ENCODE measurements at places on chromosomes 11 and 22.
A peak's percentile ranks its signal among the peaks of the same experiment; 100 is the strongest.

DNA sequence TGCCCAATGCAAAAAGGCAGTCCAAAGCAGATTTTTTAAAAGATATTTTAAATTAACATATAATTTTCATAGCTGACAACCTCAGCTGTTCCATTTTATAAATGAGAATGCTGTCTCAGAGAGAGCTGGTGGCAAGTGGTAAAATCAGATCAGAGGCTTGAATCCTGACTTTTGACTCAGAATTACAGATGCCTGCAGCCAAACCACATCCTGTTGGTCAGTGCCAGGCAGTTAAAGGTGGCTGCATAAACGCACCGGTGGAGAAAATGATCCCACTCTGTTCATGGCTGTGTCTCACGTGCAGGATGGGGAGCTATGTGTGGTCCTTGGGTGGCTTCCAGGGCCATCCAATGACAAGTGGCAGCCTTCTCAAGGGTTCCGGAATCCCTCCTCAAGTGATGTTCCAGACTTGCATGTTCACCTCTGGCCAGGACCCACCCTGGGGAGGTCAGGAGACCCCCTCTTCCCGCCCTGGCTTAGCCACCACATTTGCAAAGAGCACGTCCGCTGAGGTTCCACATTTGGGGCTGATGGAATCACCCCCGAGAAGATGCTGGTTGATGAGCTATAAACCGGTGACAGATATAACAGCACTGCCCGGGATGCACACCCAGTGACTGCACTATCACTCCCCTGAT, 155.5 kb downstream of the SHANK2 start:
- DNase-seq, result no peak
- no peak overlapping the region for H3K27ac ChIP-seq
- no peak overlapping the region for H3K4me3 ChIP-seq

- H3K36me3 ChIP-seq, result peaks cover 38% of the 10 kb centered on the region
- H3K4me1 ChIP-seq, result peaks cover 35% of the 10 kb centered on the region
- no peak overlapping the region for H3K4me3 ChIP-seq
- DNase-seq, result no peak
Observed at GRCh38 chr22:21933910-21934309, 18.7 kb downstream of the PPM1F start.

GRCh38 chr11:19849947-19850593, 137.4 kb downstream of the NAV2 start:
- H3K4me3 ChIP-seq, result no peak overlapping the region
- DNase-seq, result no peak
- no peaks in the 10 kb centered on the region for H3K36me3 ChIP-seq
- H3K4me1 ChIP-seq, result no peaks in the 10 kb centered on the region
- no peaks in the 10 kb centered on the region for H3K27me3 ChIP-seq
- no peak overlapping the region for H3K27ac ChIP-seq

DNA sequence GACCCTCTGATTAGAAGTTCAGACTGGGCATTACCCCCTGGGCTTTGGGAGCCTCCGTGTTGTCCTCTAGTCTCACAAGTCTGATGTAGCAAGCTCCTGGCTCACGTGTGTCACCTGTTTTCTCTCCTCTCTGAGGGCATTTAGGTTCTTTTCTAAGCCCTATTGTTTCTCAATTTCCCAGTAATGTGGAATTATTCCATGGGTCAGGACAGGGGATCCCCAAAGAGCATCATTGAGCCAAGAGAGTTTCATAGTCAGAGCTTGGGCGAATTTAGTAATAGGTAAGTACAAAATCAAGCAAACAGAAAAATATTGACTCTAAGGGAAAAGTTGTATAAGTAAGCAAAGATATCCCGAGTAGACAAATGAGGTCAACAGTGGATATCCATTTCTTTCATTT, 57.3 kb downstream of the PPP6R2 start:
- H3K4me3 ChIP-seq, result no peak overlapping the region
- peaks cover 13% of the 10 kb centered on the region for H3K36me3 ChIP-seq
- H3K4me1 ChIP-seq, result peaks cover 23% of the 10 kb centered on the region

DNA sequence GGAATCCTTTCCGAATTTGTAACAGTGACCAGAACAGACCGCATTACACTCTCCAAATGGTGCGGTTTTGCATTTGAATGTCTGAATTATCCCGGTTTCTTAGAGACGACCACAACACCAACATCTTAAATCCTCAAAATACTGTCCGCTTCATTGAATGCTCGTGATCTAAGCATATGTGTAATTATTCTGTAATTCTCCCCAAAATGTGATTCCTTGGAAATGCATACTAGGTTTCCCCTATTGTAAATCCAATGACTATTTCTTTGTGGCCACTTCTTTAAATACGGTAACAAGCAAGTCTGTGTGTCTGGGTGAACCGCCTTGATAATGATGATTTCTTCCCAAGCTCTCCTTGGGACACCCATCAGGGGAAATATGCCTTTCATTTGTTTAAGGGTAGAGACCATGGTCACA, 87.3 kb upstream of the DBX1 start:
- H3K4me3 ChIP-seq, result no peak overlapping the region
- no peak overlapping the region for H3K27ac ChIP-seq
- DNase-seq, result no peak
- no peaks in the 10 kb centered on the region for H3K36me3 ChIP-seq
- no peaks in the 10 kb centered on the region for H3K4me1 ChIP-seq

- no peak overlapping the region for H3K27ac ChIP-seq
- H3K4me1 ChIP-seq, result no peaks in the 10 kb centered on the region
- no peak overlapping the region for H3K4me3 ChIP-seq
- no peaks in the 10 kb centered on the region for H3K36me3 ChIP-seq
- no peaks in the 10 kb centered on the region for H3K27me3 ChIP-seq
Observed at GRCh38 chr11:69841859-69842698, 22.9 kb upstream of the FGF3 start.

DNA sequence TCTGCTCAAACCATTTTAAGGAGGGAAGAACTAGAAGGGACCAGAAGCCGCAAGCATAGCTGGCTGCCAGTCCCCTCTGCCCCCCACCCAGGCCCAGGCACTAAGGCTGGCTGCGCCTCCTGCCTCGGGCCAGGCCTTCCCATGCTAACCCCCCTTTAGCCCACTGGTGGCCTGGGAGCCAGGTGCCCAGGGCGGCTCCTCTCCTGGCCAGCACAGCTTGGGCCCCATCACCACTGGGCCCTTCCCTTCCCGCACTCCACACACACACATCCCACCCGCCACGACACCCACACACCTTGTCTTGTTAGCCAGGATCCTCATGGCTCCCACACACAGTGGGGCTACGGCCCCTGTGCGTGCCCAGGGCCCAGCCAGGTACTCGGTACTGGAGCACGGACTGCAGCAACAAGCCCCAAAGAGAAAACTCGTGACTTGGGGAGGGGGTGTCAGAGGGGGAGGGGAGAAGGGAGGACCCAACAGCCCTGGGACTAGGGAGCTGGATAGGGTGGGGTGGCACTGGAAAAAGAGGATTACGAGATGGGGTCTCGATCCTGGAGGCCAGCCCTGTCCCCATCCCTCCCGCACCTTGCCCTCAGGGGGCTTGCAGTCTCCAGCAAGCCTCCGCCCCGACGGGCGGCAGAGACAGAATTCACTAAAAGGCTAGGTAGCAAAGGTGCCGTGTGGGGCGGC, 16.0 kb downstream of the BCL9L start:
- H3K4me1 ChIP-seq, result peaks cover 83% of the 10 kb centered on the region
- no peaks in the 10 kb centered on the region for H3K27me3 ChIP-seq
- H3K36me3 ChIP-seq, result peaks cover 36% of the 10 kb centered on the region

- H3K27me3 ChIP-seq, result no peaks in the 10 kb centered on the region
- H3K36me3 ChIP-seq, result no peaks in the 10 kb centered on the region
- peaks cover 51% of the 10 kb centered on the region for H3K4me1 ChIP-seq
- peak; percentile 19 for DNase-seq
Observed at GRCh38 chr11:76802621-76803020, 19.5 kb downstream of the TSKU start.

GRCh38 chr11:41984023-41984422, 524.6 kb upstream of the LRRC4C start:
- no peaks in the 10 kb centered on the region for H3K27me3 ChIP-seq
- H3K27ac ChIP-seq, result no peak overlapping the region
- H3K4me3 ChIP-seq, result no peak overlapping the region
- H3K36me3 ChIP-seq, result no peaks in the 10 kb centered on the region
- H3K4me1 ChIP-seq, result no peaks in the 10 kb centered on the region

- no peaks in the 10 kb centered on the region for H3K27me3 ChIP-seq
- H3K4me1 ChIP-seq, result no peaks in the 10 kb centered on the region
- H3K36me3 ChIP-seq, result no peaks in the 10 kb centered on the region
- H3K27ac ChIP-seq, result no peak overlapping the region
Observed at GRCh38 chr11:117490911-117491310, 163.3 kb downstream of the CEP164 start.

DNA sequence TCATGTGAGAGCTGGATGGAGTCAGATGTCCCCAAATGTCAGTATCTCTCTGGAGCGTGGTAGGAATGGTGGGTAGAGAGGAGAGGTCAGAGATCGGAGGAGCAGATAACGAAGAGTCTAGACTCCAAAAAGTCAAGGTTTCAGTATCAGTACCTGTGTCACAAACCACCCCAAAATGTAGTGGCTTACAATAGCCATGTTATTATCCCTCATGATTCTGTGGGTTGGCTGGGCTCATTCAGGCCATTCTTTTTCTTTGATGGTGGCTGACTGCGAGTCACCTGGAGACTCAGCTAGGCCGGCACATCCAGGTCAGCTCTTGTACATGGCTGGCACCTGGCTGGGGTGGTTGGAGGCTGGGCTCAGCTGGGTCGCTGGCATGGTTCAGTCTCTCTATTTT, 7.3 kb upstream of the SSTR3 start:
- no peaks in the 10 kb centered on the region for H3K27me3 ChIP-seq
- no peak for DNase-seq
- no peaks in the 10 kb centered on the region for H3K36me3 ChIP-seq

- H3K27ac ChIP-seq, result no peak overlapping the region
- no peaks in the 10 kb centered on the region for H3K4me1 ChIP-seq
Observed at GRCh38 chr11:117919781-117920221, 9.4 kb downstream of the TMPRSS13 start.

DNA sequence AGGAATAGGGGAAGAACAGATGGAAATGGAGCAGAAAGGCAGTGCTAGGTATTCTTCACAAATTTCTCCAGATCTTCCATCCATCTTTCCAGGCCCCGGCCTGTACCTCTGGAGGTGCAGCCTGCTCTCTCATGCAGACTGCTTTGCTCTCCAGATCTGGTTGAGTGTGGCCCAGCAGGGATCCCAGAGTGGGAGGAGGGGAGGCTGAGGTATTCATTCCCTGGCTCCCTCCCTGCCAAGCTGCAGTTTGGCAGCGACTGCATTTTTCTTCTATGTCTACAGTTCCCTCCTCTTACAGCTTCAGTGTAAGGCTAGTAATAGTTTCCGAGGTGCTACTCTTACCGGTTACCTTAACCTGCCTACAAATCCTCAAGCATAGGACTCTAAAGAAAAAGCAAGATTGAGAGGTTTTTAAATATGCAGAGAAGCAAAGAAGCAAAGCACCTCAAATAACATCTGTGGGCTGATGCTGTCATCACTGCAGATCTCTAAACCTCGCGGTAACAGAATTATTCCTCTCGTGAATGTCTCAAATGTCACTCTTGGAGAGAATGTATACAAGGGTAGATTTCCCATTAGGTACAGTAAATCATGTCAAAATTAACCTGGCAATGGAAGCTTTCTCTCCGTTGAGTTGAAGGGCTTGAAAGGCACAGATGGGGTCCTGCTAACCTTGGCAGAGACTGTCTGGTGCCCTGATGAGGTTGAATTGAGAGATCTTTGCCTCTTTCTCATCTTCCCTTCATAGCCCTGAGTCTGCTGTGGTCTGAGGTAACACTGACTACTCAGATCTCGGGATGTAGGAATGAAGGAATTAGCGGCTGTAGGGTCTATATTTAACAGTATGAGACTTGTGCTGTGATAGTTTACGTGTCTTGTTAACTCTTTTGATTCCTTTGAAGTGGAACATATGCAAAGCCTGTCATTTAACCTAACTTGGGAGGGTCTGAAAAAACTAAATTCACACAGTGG, 297.9 kb upstream of the C11orf87 start:
- no peak overlapping the region for H3K4me3 ChIP-seq
- no peak overlapping the region for H3K27ac ChIP-seq
- no peaks in the 10 kb centered on the region for H3K4me1 ChIP-seq
- H3K36me3 ChIP-seq, result no peaks in the 10 kb centered on the region
- no peaks in the 10 kb centered on the region for H3K27me3 ChIP-seq
- no peak for DNase-seq

GRCh38 chr11:33949252-33949913, 57.5 kb upstream of the LMO2 start:
- no peak overlapping the region for H3K4me3 ChIP-seq
- H3K27ac ChIP-seq, result no peak overlapping the region
- no peak for DNase-seq
- H3K27me3 ChIP-seq, result no peaks in the 10 kb centered on the region
- H3K36me3 ChIP-seq, result no peaks in the 10 kb centered on the region

- H3K36me3 ChIP-seq, result peaks cover 27% of the 10 kb centered on the region
- H3K27me3 ChIP-seq, result no peaks in the 10 kb centered on the region
- H3K27ac ChIP-seq, result no peak overlapping the region
- peaks cover 23% of the 10 kb centered on the region for H3K4me1 ChIP-seq
- no peak for DNase-seq
- H3K4me3 ChIP-seq, result no peak overlapping the region
Observed at GRCh38 chr11:65210748-65211147, 29.0 kb downstream of the CAPN1 start.

GRCh38 chr11:11979488-11980117, 28.8 kb downstream of the DKK3 start:
- H3K27me3 ChIP-seq, result no peaks in the 10 kb centered on the region
- H3K4me3 ChIP-seq, result no peak overlapping the region
- no peaks in the 10 kb centered on the region for H3K36me3 ChIP-seq
- peaks cover 46% of the 10 kb centered on the region for H3K4me1 ChIP-seq

DNA sequence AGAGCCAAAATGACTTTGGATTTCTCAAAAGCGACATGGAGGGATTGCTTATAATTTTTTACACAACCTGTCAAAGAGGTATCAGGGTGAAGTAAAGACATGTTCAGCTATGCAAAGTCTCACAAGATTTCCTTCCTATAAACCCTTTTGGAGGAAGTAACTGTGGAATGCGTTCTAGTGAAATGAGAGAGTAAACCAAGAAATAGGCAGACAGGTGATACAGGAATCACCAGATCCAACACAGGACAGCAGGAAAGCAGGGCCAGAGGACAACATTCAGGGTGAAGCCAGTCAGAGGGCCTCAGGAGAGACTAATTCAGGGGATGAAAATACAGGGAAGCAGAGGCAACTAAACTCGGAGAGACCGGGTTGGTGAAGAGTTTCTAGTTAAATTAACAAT, 90.4 kb upstream of the MTNR1B start:
- no peaks in the 10 kb centered on the region for H3K27me3 ChIP-seq
- H3K4me3 ChIP-seq, result no peak overlapping the region
- H3K27ac ChIP-seq, result no peak overlapping the region

DNA sequence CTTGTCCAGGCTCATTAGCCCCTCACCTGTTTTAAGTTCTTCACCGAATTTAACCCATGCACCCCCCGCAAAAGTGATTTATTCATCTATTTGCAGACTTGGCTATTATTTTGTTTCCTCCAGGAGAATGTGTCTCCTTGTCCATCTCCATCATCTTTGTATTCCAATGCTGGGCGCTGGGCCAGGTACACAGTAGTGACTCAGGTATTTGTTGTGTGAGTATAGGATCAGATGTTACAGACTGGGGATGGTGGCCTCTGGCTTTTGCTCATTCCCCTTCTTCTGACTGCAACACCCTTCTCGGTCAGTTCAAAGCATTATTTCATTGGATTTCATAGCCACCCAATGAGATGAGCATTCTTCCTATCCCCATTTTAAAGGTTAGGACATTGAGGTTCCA, 408.2 kb downstream of the MN1 start:
- no peaks in the 10 kb centered on the region for H3K36me3 ChIP-seq
- no peak overlapping the region for H3K27ac ChIP-seq
- no peaks in the 10 kb centered on the region for H3K4me1 ChIP-seq

Measured in upper lobe of left lung (tissue), 6 donors.